Occipital lobe (tissue), 3 donors: ENCODE measurements at places on chromosomes 11 and 22. TPM values are rescaled to one million over a fixed set of nuclear protein-coding genes. Genes with fewer than 3 reads are reported as not detected.

DNA sequence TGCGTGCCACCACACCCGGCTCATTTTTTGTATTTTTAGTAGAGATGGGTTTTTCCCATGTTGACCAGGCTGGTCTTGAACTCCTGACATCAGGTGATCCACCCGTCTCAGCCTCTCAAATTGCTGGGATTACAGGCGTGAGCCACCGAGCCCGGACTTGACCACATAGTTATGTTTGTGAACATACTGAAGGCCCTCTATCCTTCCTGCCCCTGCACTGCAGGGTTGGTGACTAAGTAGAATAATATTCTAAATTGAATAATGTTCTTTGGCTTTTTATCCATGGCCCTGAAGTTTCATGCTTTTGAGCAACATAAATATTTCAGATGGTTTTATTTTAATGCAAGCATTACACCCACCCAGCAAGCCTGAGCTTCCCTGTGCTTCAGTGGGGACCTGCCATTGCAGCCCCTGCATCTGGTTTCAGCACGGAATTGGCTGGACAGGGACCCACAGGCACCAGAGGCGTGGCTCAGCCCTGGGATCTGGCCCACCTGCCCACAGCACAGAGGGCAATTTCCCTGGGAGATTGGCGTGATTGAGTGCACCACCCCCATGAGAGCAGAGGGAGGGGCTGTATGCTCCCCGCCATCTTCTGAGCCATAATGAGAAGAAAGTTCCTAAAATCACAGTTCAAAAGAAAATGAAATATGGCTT, 460.5 kb downstream of the BRD1 start:
- no peak for DNase-seq

The PITPNB gene
- total RNA-seq = 32.3 TPM

DNA sequence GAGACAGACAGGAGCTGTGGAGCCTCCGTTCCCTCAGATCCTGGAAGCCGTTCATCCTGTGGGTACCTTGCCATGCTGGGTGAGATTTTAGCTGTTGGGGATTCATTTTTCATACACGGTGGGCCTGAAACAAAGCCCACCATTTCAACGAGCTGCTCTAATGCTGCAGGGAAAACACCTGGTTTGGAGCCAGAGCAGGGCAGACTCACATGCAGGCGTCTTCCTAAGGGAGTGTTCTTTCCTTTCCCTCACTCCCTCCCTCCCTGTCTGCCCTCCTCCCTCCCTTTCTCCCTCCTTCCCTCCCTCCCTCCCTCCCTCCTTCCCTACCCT, 52.5 kb downstream of the CD6 start:
- no peak for DNase-seq

DNA sequence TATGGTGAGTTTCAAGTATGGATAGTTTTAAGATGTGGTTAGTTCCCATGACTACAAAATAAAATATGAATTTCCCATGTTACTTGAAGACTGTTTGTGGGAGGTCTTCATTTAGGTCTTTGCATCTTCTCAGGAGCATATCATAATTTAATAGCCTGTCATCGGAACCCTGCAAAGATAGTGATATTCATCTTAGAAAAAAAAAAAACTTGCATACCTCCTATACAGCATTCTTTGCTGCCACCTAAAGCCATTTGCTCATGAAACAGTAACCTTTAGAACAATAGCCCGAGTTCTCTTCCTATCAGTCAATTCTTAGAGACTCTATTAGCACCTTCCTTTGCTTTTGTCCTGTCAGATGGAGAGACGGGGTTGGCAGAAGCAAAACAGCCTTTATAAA, 75.3 kb downstream of the ARFGAP2 start:
- DNase-seq = no peak

The PGR gene
- total RNA-seq = 0.16 TPM

The YPEL4 gene
- total RNA-seq = 3.6 TPM

- DNase-seq = no peak
These were observed 69.8 kb upstream of the PRODH start for GRCh38 chr22:19005905-19006304.

The NEFH gene
- 0.47 TPM for total RNA-seq

GRCh38 chr11:81839016-81839415, 894.6 kb downstream of the FAM181B start:
- DNase-seq = no peak

- DNase-seq = no peak
These were observed 98.3 kb downstream of the C11orf65 start for GRCh38 chr11:108369064-108369463.

- no peak for DNase-seq
These were observed 567.4 kb downstream of the KCNA4 start for GRCh38 chr11:29449281-29450074.
